ENCODE measurements at places on chromosomes 7 and 10.
A peak's percentile ranks its signal among the peaks of the same experiment; 100 is the strongest.

DNA sequence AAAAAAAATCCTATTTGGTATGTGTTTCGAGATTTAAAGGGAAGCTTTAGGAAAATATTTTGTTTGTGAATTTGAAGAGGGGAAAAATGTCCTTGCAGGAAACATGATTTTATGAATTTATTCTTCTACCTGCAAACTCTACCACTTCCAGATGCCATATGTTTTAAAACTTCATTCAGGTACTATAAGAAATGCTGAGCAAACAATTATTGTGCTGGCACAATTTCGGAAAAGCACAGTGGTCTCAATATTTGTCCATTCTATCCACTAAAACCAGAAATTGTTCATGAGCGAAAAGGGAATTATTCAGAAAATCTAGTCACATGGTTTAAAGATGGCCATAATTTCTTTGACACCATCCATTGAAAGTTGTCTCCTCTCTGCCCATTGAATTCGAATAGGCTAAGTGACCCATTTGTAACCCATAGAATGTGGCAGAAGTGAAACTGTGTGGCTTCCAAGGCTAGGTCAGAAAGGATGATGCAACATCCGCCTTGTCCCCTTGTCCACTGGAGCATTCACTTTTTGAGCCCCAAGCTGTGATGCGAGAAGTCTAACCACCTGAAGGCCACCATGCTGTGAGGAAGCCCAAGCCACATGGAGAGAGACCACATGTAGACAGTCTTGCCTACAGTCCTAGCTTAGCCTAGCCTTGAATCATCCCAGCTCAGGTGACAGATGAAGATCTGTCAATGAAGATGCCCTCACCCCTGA is 189.8 kb upstream of the PRKCQ start:
- no peak for DNase-seq
- peaks cover 3% of the 10 kb centered on the region for H3K27me3 ChIP-seq
- no peaks in the 10 kb centered on the region for H3K4me1 ChIP-seq
- no peak overlapping the region for H3K27ac ChIP-seq
- no peak overlapping the region for H3K4me3 ChIP-seq

DNA sequence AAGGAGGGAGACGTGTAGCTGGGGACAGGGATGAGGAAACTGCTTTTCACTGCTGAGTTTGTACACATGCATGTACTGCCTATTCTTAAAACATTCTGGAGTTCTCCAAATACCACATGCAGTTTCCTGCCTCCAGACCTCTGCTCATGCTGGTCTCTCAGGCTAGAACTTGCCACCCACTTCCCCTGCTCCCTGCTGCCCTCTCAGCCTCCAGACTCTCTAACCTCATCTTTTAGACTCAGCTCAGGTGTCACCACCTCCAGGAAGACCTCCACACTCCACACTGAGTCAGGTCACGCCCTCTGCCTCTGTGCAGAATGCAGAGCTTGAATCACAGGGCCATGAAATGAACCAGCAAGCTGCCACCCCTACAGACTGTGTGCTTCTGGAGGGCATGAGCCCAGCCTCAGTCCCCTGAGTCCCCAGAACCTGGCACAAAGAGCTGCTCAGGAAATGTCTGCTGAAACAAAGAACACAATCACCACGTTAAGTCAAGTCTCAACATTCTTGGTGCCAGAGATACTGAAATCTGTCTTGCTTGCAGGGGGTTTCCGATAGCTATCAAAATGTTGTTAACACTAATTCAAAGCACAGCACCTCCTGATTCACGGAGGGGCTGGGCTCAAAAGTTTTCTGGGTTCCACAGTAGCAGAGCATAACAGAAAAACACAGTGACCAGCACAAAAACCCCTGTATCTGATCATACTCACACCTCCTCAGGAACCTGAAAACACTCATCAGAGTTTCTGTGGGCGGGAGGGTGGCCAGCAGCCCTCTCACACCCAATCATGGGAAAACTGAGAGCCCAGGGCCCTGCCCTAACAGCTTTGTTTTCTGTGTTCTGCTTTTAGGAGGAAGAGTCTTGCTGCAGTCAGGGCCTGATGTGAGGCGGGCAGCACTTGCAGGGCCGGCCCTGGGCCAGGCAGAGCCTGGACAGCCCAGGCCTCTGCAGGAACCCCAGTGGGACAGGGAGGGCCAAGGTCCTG is 21.1 kb downstream of the FAM53B start:
- H3K36me3 ChIP-seq, result peaks cover 35% of the 10 kb centered on the region
- H3K4me3 ChIP-seq, result peak overlapping the region; percentile 58
- H3K4me1 ChIP-seq, result peaks cover 99% of the 10 kb centered on the region
- H3K27me3 ChIP-seq, result no peaks in the 10 kb centered on the region
- DNase-seq, result peak; percentile 44

DNA sequence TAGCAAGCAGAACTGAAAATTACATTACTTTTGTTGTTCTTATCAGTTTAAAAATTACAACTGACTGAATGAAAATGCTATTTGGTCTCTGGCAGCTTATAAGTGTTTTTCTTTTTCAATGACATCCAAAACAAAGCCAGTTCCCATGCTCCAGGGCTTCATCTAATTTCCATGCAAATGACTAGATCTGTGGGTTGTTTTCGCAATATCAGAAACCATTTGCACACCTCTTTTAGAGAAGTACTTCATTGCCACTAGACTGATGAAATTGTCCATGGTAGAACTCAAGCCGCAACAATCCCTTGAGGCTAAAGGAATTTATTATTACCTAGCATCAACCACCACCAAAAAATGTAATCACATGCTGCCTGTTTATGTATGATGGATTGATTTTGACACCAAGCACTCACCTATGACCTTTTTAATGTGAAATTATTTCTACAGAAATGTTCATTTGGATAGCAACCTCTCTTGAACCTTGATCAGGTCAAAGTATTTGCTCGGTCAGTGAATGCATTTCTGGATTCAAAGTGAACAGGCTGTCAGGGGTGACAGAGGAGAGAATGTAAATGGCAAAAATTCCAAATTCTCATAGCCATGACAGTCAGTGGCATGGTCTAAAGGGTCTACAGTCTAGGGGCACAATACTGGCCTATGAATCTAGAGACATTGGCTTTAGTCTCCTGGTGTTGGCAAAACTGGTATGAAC is 769.3 kb downstream of the SORCS1 start:
- H3K27ac ChIP-seq, result no peak overlapping the region
- no peaks in the 10 kb centered on the region for H3K27me3 ChIP-seq
- no peak overlapping the region for H3K4me3 ChIP-seq
- DNase-seq, result no peak
- H3K36me3 ChIP-seq, result no peaks in the 10 kb centered on the region
- no peaks in the 10 kb centered on the region for H3K4me1 ChIP-seq

- H3K27ac ChIP-seq, result no peak overlapping the region
- H3K4me1 ChIP-seq, result no peaks in the 10 kb centered on the region
- no peak overlapping the region for H3K4me3 ChIP-seq
- H3K36me3 ChIP-seq, result no peaks in the 10 kb centered on the region
- no peak for DNase-seq
These were observed 199.2 kb downstream of the JCAD start for GRCh38 chr10:29860166-29860565.

- H3K27ac ChIP-seq, result no peak overlapping the region
- no peaks in the 10 kb centered on the region for H3K36me3 ChIP-seq
- peaks cover 2% of the 10 kb centered on the region for H3K27me3 ChIP-seq
- no peaks in the 10 kb centered on the region for H3K4me1 ChIP-seq
- no peak for DNase-seq
These were observed 85.8 kb upstream of the PITRM1 start for GRCh38 chr10:3258394-3258793.

- H3K27me3 ChIP-seq, result peaks cover 15% of the 10 kb centered on the region
- no peaks in the 10 kb centered on the region for H3K4me1 ChIP-seq
- no peak overlapping the region for H3K27ac ChIP-seq
- DNase-seq, result no peak
- no peak overlapping the region for H3K4me3 ChIP-seq
These were observed 23.3 kb downstream of the INHBA start for GRCh38 chr7:41679566-41679965.

- no peaks in the 10 kb centered on the region for H3K4me1 ChIP-seq
- H3K27ac ChIP-seq, result no peak overlapping the region
- H3K36me3 ChIP-seq, result peaks cover 42% of the 10 kb centered on the region
- H3K27me3 ChIP-seq, result no peaks in the 10 kb centered on the region
- no peak overlapping the region for H3K4me3 ChIP-seq
These were observed 107.4 kb downstream of the SNX13 start for GRCh38 chr7:17832820-17833355.

DNA sequence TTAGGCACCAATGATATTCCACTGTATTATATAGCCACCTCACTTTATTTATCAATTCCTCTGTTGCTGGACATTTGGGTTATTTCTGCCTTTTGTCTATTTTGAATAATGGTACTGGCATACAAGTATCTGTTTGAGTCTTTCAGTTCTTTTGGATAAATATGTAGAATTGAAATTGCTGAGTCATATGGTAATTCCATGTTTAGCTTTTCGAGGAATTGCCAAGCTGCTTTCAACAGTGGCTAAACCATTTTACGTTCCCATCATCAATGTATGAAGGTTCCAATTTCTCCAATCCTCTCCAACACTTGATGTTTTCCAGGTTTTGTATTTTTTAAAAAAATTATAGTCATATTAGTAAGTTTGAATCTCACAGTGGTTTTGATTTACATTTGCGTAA is 42.3 kb downstream of the JMJD1C start:
- no peak overlapping the region for H3K4me3 ChIP-seq
- peaks cover 29% of the 10 kb centered on the region for H3K4me1 ChIP-seq
- H3K27ac ChIP-seq, result no peak overlapping the region

DNA sequence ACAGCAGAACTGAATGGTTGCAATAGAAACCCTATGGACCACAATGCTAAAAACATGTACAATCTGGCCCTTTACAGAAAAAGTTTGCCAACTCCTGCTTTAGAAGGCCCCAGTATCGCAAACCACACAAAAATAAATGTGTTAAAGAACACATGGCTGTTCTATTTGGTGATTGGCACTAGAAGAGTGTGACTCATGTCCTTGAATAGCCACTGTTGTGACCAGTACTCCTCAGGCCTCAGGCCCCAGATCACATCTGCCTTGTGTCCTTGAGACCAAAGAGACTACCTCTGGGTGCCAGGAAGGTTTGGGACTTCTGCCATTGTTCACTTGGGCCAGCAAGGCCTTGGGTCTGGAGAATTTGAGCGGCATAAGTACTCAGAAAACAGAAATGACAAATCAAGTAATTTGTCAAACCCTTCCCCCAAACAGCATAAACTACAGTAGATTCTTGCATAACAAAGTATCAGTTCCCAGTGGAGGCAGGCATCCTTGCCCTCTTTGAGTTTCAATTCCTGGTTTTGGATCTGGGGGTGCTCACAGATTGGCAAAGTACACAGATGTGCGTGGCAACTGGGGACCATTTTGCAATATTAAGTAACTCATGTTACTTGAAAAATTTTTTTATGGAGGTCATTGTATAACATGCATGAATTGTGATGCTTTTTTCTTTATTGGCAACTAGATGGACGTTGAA is 50.2 kb downstream of the MTURN start:
- peaks cover 13% of the 10 kb centered on the region for H3K36me3 ChIP-seq
- peaks cover 28% of the 10 kb centered on the region for H3K4me1 ChIP-seq
- DNase-seq, result no peak
- H3K27ac ChIP-seq, result peak overlapping the region; percentile 84

DNA sequence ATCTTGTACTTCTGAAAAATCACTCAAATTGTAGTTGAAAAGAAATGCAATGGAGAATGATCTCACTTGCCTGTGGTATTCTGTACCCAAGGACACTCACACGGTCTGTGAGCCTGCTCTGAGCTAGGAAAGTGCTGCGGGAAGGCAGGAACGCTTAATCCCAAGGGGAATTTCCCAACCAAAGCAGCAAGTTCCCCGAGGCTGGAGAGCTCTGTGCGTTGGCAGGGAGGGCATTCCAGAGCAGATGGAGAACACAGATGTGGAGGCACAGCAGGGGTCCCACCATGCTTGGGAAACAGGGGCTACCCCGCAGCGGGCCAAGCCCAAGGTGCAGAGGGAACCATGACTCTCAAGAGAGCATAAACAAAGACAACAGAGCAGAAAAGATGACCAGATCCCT is 13.6 kb downstream of the SVIL start:
- no peaks in the 10 kb centered on the region for H3K36me3 ChIP-seq
- no peak overlapping the region for H3K4me3 ChIP-seq
- H3K27me3 ChIP-seq, result no peaks in the 10 kb centered on the region
- no peaks in the 10 kb centered on the region for H3K4me1 ChIP-seq
- H3K27ac ChIP-seq, result no peak overlapping the region
- no peak for DNase-seq

GRCh38 chr7:71285571-71286145 is 153.7 kb downstream of the GALNT17 start:
- no peaks in the 10 kb centered on the region for H3K36me3 ChIP-seq
- no peaks in the 10 kb centered on the region for H3K27me3 ChIP-seq
- H3K27ac ChIP-seq, result no peak overlapping the region
- H3K4me1 ChIP-seq, result no peaks in the 10 kb centered on the region
- no peak for DNase-seq
- H3K4me3 ChIP-seq, result no peak overlapping the region

DNA sequence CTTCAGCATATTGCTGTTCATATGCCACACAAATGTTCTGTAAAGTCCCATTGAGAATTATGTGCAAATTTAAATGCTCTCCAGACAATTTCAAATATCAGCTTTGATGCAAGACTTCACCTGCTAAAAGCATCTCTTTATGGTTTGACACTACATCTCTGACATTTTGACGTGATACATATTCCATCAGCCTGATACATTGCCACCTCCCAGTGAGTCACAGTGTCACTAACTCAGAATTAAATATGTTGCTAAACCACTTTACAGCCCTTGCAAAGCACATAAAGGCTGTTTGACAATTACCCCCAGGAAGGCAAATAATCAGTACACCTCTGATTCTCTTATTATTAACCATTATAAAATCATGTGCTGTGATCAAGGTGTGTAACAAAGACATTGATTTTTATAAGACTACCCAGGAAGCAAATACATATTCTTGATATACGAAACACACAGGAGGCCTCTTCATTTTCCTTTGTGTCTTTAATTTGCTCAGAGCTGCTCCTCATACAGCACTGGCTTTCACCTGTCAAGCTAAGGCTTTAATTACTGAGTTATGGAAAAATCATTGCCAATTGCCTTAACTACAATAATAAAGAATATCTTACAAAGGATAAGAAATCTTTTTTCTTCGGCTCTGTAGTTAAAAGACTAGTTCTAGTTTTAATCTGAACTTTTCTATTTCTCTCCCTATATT is 547.5 kb upstream of the C7orf33 start:
- no peaks in the 10 kb centered on the region for H3K4me1 ChIP-seq
- H3K27me3 ChIP-seq, result no peaks in the 10 kb centered on the region
- no peak overlapping the region for H3K27ac ChIP-seq
- H3K4me3 ChIP-seq, result no peak overlapping the region
- no peaks in the 10 kb centered on the region for H3K36me3 ChIP-seq

- no peaks in the 10 kb centered on the region for H3K27me3 ChIP-seq
- no peak for DNase-seq
- H3K4me3 ChIP-seq, result no peak overlapping the region
- H3K36me3 ChIP-seq, result peaks cover 43% of the 10 kb centered on the region
- H3K4me1 ChIP-seq, result peaks cover 14% of the 10 kb centered on the region
- no peak overlapping the region for H3K27ac ChIP-seq
These were observed 171.9 kb downstream of the HDAC9 start for GRCh38 chr7:18667466-18667865.

DNA sequence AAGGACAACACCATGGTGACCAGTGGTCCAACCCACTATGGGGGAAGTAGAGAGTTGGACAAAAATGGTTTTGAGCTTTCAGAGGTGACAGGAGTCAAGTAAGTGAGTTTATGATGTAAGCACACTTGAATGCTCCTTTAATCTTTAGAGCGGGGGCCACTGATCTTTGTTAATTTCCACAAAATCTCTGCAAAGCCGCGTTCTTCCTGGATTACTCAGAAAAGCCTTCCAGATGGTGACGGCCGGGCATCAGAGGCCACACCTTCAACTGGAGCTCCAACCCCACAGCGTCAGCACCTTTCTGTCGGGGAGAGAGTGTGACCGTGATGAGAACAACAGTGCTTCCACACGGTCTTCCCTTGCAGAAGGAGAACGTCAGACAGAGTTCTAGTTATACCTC is 35.2 kb upstream of the KLF6 start:
- H3K27me3 ChIP-seq, result no peaks in the 10 kb centered on the region
- H3K36me3 ChIP-seq, result no peaks in the 10 kb centered on the region
- H3K4me3 ChIP-seq, result no peak overlapping the region
- no peaks in the 10 kb centered on the region for H3K4me1 ChIP-seq
